Hair follicular keratinocyte (primary cell): ENCODE measurements at places on chromosomes 1 and 21. TPM values are rescaled to one million over a fixed set of nuclear protein-coding genes. Genes with fewer than 3 reads are reported as not detected.

Gene FAAH
- total RNA-seq = 9.8 and 11.6 TPM in 2 replicates

Gene RAB13
- total RNA-seq = 26.1 and 33.9 TPM in 2 replicates

Gene FAM167B
- total RNA-seq = not detected in 2 replicates

Gene LRRC71
- not detected in 2 replicates for total RNA-seq

Gene TINAGL1
- total RNA-seq = 389 and 539 TPM in 2 replicates

Gene TRPM2
- 0.46 TPM in 1 of 2 replicates, not detected in the other for total RNA-seq
